ENCODE measurements at places on chromosomes 5 and 9. TPM values are rescaled to one million over a fixed set of nuclear protein-coding genes. Genes with fewer than 3 reads are reported as not detected.

The CD14 gene
- polyA plus RNA-seq, result 8.0 TPM

The INSL4 gene
- polyA plus RNA-seq, result not detected

DNA sequence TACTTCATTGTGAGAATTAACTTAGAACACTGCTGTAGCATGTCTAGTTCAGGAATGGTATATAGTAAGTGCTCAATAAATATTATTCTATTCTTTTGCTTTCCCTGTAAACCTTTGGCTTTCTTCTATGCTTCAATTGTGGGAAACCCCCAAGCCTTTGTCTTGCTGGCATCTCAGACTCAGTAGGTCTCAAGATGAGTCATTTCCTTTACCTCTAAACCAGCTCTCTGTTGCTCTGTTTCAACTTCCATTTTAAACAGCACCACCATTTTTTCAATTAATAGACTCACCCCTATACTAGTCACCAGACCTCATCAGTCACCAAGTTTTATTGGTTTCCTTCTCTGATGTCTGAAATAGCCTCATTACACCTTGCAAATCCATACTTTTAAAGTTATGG, 43.5 kb downstream of the DMAC1 start:
- no peak for DNase-seq

The TPPP gene
- polyA plus RNA-seq, result 3.0 TPM

The UGT3A2 gene
- polyA plus RNA-seq, result 12.5 TPM

The HEMGN gene
- polyA plus RNA-seq, result 2.8 TPM

The ABLIM3 gene
- polyA plus RNA-seq, result 0.94 TPM

- DNase-seq, result peak; percentile 58
Measured at GRCh38 chr5:35926389-35927051, 11.9 kb downstream of the CAPSL start.

GRCh38 chr5:139742173-139742903, 53.3 kb upstream of the PSD2 start:
- no peak for DNase-seq

GRCh38 chr9:36154331-36154952, 14.7 kb upstream of the CCIN start:
- no peak for DNase-seq

DNA sequence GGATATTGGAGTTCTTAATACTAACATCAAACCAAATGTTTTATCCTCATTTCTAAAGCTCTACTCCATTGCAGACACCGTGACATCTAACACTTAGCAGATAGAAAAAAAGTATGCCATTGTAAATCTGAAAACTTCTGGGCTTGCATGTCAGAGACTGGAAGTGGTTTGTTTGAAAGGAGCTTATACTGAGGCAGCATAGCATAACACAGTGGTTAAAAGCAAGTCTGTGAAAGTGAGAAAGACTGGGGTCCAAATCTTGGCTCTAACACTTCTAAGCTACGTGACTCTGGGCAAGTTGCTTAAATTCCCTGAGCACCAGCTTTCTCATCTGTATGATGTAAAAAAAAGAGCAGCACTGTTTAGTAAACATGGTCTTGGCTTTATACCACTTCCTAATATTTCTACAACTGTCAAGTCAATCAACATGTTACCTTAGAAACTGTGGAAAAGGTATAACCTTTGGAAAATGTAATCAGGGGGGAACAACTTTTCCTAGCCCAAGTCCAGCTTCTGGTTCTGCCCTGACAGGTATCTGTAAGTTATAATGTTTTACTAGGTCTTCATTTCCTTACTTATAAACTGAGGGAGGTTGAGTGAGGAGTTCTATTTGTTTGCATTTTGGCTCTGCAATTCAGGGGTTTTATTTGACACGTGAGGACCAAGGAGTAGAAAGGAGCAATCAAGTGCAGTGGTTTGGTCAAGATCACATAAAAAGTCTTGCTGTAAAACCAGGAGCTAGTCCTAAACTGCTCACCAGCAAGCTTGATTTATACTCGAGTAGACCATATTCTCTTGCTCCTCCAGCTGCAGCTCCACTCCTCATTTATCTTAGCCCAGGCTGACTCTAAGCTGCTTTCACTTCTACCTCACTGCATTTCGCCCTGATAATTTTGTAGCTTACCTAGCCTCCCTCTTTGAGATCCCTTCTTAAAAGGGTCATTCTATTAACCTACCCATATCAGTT, 541.0 kb downstream of the RAB3C start:
- no peak for DNase-seq

The ANKRD20A1 gene
- polyA plus RNA-seq, result 2.2 TPM

- DNase-seq, result no peak
Measured at GRCh38 chr5:57325678-57326397, 152.0 kb downstream of the GPBP1 start.

GRCh38 chr9:7935681-7936080, 136.1 kb upstream of the DMAC1 start:
- no peak for DNase-seq

- no peak for DNase-seq
Measured at GRCh38 chr5:113193311-113193978, 216.8 kb downstream of the DCP2 start.

DNA sequence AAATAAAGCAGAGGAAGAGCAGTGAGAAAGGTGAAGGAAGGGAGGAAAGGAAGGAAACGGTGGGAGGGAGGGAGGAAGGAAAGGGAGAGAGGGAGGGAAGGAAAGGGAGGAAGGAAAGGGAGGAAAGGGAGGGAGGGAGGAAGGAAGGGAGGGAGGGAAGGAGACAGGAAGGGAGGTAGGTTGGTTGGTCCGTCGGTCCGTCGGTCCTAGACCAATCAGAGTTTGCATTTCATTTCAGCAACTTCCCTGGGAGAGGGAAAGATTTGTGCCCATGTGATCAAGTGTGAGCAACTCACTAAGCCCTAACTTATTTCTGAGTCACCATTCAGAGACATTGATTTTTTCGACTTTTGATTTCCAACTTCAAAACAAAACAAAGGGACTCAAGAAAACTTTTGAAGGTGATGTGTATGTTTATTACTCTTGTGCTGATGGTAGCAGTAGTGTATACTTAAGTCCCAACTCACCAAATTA, 18.8 kb downstream of the NANS start:
- DNase-seq, result no peak

The ROPN1L gene
- 0.90 TPM for polyA plus RNA-seq

The ENTPD2 gene
- polyA plus RNA-seq, result 3.9 TPM

DNA sequence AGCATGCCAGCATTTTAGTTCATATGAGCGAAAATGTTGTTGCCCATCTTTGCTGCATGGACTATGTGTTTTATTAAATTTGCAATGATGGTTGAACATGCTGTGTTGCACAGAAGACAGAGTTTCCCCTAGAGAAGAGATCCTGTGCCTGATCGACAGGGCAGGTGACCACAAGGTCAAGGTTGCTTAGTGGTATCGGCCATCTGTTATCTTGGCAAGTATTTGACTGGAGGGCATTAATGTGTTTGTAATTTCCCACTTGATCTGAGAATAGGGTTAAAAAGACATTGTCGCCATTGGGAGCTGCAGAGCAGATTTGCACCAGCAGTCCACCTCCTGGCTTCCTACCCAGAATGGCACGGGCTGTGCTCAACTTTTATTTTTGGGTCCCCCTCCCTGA, 1523.6 kb upstream of the WWC1 start:
- DNase-seq, result no peak

The SLC45A2 gene
- 0.71 TPM for polyA plus RNA-seq

GRCh38 chr5:89728134-89728533, 681.4 kb downstream of the CETN3 start:
- DNase-seq, result no peak

The APBA1 gene
- polyA plus RNA-seq, result 16.9 TPM

DNA sequence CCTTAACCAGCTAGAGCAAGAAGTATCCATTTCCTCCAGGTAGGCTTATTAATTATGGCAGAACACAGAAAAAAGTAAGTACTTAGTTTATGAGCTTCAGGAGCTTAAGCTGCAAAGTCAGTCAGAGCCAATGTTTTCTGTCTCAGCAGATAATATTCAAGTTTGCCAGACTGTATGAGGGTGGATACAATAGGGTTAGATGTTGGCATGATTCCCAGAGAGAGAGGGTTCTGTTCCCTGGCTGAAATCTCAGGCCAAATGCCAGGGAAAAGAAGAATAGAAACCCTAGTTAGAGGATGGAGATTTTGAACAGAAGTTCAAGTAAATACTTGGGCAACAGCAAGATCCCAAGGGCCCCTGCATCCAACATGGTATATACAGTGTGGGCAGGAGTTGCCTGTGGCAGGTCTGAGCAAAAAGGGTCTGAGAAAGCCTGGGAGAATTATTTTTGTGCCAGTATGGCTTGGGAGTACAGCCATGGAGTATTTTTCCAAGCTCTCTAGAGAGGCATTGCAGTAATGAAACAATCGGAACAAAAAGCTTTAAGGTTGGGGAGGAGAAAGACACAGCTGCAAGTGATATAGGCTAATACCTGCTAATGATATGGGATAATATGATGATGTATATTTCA, 31.0 kb upstream of the ISOC1 start:
- no peak for DNase-seq

DNA sequence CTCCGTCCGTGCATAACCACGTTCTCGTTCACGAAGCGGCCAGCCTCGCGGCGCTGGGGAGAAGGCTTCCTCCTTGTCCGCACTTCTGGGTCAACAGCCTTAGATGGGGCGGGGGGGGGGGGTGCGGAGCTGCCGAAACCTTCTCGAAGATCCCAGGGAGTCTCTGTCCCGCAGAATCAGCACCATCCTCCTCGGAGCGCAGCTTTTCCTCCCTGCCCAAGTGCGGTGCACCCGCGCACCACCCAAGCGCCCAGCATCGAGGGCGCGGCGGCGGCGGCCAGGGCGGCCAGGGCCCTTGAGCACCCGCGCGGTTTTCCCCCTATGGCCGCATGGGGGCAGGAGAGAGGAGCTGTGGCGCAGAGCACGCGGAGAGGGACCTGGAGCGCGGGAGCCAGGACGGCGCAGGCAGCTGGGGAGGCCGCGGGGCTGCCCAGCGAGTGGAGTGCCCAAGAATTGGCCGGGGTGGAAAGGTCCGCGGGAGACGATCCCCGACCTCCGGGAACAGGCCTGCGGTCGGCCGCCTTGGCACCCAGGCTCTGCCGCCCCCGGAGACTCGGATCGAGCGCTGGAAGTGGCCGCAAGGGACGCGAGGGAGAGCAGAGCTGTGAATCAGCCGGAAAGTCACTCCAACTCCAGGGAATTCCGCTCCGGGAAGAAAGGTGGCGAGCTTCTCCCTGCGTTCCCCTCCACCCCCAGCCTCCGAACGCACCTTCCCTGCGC, 43.1 kb downstream of the TMEM174 start:
- peak; percentile 72 for DNase-seq

GRCh38 chr9:95770653-95771131, 104.8 kb upstream of the ERCC6L2 start:
- no peak for DNase-seq

GRCh38 chr5:64417390-64417789, 88.4 kb upstream of the RGS7BP start:
- no peak for DNase-seq

All from right renal pelvis (tissue), 4 donors.